ENCODE measurements at places on chromosomes 4 and X. TPM values are rescaled to one million over a fixed set of nuclear protein-coding genes. Genes with fewer than 3 reads are reported as not detected.

GRCh38 chr4:183099537-183100297 lies 660 bp downstream of the WWC2 start:
- H3K27me3 ChIP-seq: peaks cover 4% of the 10 kb centered on the region
- peaks cover 49% of the 10 kb centered on the region for H3K4me1 ChIP-seq

- peak; percentile 26 for DNase-seq
- peak overlapping the region; percentile 55 for H3K27ac ChIP-seq
- peaks cover 63% of the 10 kb centered on the region for H3K4me1 ChIP-seq
Measured at GRCh38 chr4:142278171-142278570, 567.9 kb downstream of the INPP4B start.

GRCh38 chrX:125544031-125544660 lies 224.5 kb downstream of the TEX13C start:
- no peak overlapping the region for H3K27ac ChIP-seq
- H3K4me1 ChIP-seq: no peaks in the 10 kb centered on the region
- no peak for DNase-seq

GRCh38 chr4:86452422-86452891 lies 92.6 kb upstream of the MAPK10 start:
- H3K27ac ChIP-seq: no peak overlapping the region
- no peak overlapping the region for H3K4me3 ChIP-seq
- DNase-seq: no peak
- no peaks in the 10 kb centered on the region for H3K36me3 ChIP-seq
- H3K27me3 ChIP-seq: peaks cover 3% of the 10 kb centered on the region
- H3K4me1 ChIP-seq: peaks cover 24% of the 10 kb centered on the region

DNA sequence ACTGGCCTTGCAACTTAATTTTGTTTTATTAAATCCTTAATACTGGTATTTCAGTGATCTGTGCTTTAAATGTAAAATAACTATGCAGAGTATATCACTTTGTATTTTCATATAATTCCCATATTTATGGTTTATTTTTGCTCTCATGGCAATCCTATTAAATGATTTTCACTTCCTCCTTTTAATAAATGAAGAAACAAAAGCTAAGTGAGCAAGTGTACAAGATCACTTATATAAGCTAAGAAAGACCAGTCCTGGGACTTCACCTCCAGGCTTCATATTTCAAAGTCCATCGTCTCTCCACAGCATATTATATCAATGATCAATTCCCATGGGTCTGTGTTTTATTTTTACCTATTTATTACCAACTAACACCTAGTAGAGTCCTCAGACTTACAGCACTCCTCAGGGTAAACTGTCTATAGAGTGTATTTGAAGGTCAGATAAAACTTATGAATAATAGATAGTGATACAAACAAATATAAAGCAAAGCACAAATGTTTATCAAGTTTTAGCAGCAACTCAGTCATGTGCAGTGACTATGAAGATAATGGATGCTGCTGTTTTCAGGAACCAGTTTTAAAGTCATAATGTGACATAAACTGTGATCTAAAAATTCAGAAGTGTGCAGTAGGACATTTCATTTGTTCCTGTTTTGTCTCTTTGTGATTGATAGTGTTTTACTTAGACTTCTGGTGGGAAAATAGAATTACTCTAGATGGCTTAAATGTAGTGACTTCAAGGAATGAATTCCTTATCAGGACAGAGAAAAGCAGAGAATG lies 56.8 kb downstream of the ARHGAP24 start:
- H3K36me3 ChIP-seq: no peaks in the 10 kb centered on the region
- no peaks in the 10 kb centered on the region for H3K4me1 ChIP-seq
- no peak overlapping the region for H3K27ac ChIP-seq

- peak overlapping the region; percentile 89 for H3K27ac ChIP-seq
- H3K4me3 ChIP-seq: peak overlapping the region; percentile 79
- 0 out of 2 replicates have a peak, but pooled peaks cover 3% of the 10 kb centered on the region for H3K36me3 ChIP-seq
- no peaks in the 10 kb centered on the region for H3K27me3 ChIP-seq
- peaks cover 54% of the 10 kb centered on the region for H3K4me1 ChIP-seq
- peak; percentile 88 for DNase-seq
Measured at GRCh38 chr4:182975806-182976205, 58.6 kb upstream of the DCTD start.

- H3K4me3 ChIP-seq: no peak overlapping the region
- H3K27ac ChIP-seq: no peak overlapping the region
- H3K4me1 ChIP-seq: no peaks in the 10 kb centered on the region
- DNase-seq: peak; percentile 4
Measured at GRCh38 chr4:45663003-45663402, 460.9 kb downstream of the GABRG1 start.

HERC6 gene
- 0.72 TPM for total RNA-seq

RHOXF2B gene
- total RNA-seq: not detected

NWD2 gene
- not detected for total RNA-seq

TMEM35A gene
- 3.8 TPM for total RNA-seq

C4orf33 gene
- total RNA-seq: 7.4 TPM

IL2 gene
- not detected for total RNA-seq

SATL1 gene
- total RNA-seq: not detected

Measured in HFFc6 (cell line).